ENCODE measurements at places on chromosomes 12 and 14. TPM values are rescaled to one million over a fixed set of nuclear protein-coding genes. Genes with fewer than 3 reads are reported as not detected.

- no peaks in the 10 kb centered on the region for H3K27me3 ChIP-seq
- H3K36me3 ChIP-seq = peaks cover 17% of the 10 kb centered on the region
- H3K4me3 ChIP-seq = no peak overlapping the region
- no peak for DNase-seq
- no peak overlapping the region for H3K27ac ChIP-seq
Measured at GRCh38 chr12:131947482-131948027, 2.2 kb upstream of the EP400 start.

- no peaks in the 10 kb centered on the region for H3K4me1 ChIP-seq
- no peaks in the 10 kb centered on the region for H3K36me3 ChIP-seq
- no peak for DNase-seq
- no peak overlapping the region for H3K27ac ChIP-seq
- no peaks in the 10 kb centered on the region for H3K27me3 ChIP-seq
Measured at GRCh38 chr14:105499256-105500035, 8.4 kb downstream of the TEDC1 start.

- no peaks in the 10 kb centered on the region for H3K27me3 ChIP-seq
- DNase-seq = peak; percentile 41
- H3K4me3 ChIP-seq = no peak overlapping the region
- H3K27ac ChIP-seq = peak overlapping the region; percentile 54
- no peaks in the 10 kb centered on the region for H3K4me1 ChIP-seq
Measured at GRCh38 chr14:77882636-77883035, 82.7 kb downstream of the ADCK1 start.

GRCh38 chr12:52867642-52868041, 18.8 kb upstream of the KRT78 start:
- peak; percentile 54 for DNase-seq
- no peaks in the 10 kb centered on the region for H3K36me3 ChIP-seq
- H3K4me1 ChIP-seq = peaks cover 3% of the 10 kb centered on the region
- H3K4me3 ChIP-seq = no peak overlapping the region
- no peak overlapping the region for H3K27ac ChIP-seq

DNA sequence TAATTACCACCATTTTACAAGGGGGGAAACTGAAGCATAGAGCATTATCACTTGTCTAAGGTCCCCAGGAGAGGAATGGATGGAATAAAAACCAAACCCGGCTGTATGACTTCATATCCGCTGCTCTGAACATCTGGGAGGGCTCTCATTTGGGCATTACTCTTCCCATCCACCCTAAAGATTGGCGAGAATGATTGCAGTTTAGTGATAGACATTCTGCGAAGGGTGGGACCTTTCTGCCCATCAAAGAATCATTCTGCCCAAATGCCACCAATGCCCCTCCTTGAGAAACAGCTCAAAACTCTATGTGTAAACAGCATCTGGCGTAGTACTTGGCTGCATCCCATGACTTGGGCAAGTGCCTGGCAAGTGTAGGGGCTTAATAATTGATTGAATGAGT, 11.6 kb downstream of the CHST11 start:
- H3K27ac ChIP-seq = no peak overlapping the region
- H3K4me1 ChIP-seq = peaks cover 17% of the 10 kb centered on the region
- no peak for DNase-seq
- H3K27me3 ChIP-seq = no peaks in the 10 kb centered on the region
- no peaks in the 10 kb centered on the region for H3K36me3 ChIP-seq
- H3K4me3 ChIP-seq = no peak overlapping the region

DNA sequence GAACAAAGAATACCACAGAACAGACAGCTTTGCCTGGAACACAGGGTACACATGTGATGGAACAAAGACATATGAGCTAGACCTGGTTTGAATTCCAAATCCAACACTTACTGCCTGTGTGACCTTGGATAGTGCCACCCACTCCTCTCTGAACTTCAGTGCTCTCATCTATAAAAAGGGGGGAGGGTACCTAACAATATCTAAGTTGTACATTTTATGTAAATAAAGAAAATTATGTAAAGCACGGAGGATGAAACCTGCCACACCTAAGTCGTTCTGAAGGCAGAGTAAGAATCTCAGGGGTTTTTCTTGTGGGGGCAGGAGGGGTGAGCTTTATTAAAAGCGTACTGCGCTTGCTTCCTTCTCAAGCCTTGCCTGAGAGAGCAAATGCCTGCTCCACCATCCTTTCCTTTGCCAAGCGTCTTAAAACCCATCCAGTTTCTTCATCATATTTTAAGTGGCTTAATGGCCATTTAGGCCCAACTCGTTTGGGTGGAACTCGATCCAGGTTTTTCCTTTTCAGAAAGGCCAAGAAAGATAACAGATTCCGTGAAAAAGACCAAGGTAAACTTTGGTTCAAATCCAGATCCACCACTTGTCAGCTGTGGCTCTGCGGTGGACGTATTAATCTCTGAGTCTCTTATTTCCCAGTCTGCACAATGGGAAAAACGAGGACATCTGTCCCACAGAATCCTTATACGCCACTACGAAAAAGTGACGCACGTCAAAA, 946 bp downstream of the DDX24 start:
- H3K4me1 ChIP-seq = peaks cover 40% of the 10 kb centered on the region
- DNase-seq = no peak
- no peaks in the 10 kb centered on the region for H3K27me3 ChIP-seq
- peak overlapping the region; percentile 96 for H3K4me3 ChIP-seq
- H3K36me3 ChIP-seq = no peaks in the 10 kb centered on the region

DNA sequence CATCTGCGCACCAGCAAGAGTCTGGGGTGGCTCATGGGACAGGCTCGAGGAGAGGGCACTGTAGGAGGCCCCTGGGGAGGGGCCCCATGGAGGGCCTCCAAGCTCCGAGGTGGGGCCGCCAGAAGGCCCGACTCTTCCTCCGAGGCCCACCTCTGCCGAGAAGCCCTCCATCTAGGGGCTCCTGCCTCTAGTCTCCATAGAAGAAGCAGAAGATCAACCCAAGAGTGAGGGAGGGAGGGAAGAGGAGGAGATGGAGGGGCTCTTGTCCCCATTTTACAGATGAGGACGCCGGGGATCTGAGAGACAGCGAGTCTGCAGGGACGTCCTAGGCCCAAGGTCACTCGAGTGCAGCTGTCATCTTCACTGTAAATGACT, 41.2 kb downstream of the DIO3 start:
- DNase-seq = no peak
- no peak overlapping the region for H3K27ac ChIP-seq
- H3K27me3 ChIP-seq = peaks cover 13% of the 10 kb centered on the region
- H3K4me1 ChIP-seq = no peaks in the 10 kb centered on the region
- no peak overlapping the region for H3K4me3 ChIP-seq

DNA sequence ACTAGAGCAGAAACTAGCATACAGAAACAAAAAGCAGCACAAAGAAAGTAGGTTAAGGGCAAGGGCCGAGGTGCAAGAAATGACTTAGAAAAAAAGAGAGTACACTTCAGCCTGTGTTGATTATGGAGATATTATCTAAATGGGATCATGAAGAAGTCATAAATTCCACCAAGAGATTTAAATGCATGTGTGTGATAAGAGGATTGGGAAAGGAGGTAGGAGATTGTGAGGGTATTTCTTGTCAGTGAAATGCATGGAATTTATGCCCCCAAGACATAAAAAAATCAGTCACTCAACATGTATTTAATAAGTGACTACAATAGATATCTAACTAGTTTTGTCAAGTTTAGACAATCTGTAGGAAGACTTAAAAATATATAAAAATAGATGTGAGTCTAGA, 976.2 kb upstream of the LRFN5 start:
- no peaks in the 10 kb centered on the region for H3K4me1 ChIP-seq
- H3K36me3 ChIP-seq = no peaks in the 10 kb centered on the region
- H3K4me3 ChIP-seq = no peak overlapping the region
- no peaks in the 10 kb centered on the region for H3K27me3 ChIP-seq

Gene TPPP2
- total RNA-seq = 0.54 TPM

- no peak overlapping the region for H3K27ac ChIP-seq
- DNase-seq = no peak
- H3K4me3 ChIP-seq = no peak overlapping the region
- H3K27me3 ChIP-seq = no peaks in the 10 kb centered on the region
- H3K4me1 ChIP-seq = no peaks in the 10 kb centered on the region
Measured at GRCh38 chr12:43711348-43711747, 47.2 kb downstream of the PUS7L start.

GRCh38 chr12:49744363-49744885, 3.1 kb downstream of the TMBIM6 start:
- DNase-seq = no peak
- peaks cover 79% of the 10 kb centered on the region for H3K4me1 ChIP-seq
- no peaks in the 10 kb centered on the region for H3K27me3 ChIP-seq
- no peak overlapping the region for H3K27ac ChIP-seq
- no peak overlapping the region for H3K4me3 ChIP-seq
- H3K36me3 ChIP-seq = no peaks in the 10 kb centered on the region

Gene TMTC1
- 101 TPM for total RNA-seq

Gene PLEKHD1
- 0.08 TPM for total RNA-seq

DNA sequence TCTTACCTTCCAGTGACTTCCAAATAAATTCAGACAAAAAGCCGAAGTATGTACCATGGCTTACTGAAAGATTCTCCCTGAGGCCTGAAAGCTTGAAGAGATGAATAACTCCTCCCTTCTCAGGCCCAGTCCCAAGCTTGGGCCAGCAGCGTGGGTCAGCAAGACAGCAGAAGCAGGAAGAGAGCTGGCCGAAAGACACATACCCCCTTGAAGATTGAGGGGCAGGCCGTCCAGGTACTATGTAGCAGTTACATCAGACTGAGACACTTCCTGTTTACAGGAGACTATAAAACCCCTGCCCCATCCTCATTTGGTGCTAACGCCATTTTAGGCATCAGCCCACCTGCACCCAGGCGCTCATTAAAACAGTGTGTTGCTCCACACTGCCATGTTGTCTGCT, 15.0 kb downstream of the NDUFA12 start:
- H3K4me1 ChIP-seq = no peaks in the 10 kb centered on the region
- H3K27ac ChIP-seq = no peak overlapping the region
- peaks cover 27% of the 10 kb centered on the region for H3K36me3 ChIP-seq
- no peaks in the 10 kb centered on the region for H3K27me3 ChIP-seq

Gene FAM90A1
- total RNA-seq = not detected

DNA sequence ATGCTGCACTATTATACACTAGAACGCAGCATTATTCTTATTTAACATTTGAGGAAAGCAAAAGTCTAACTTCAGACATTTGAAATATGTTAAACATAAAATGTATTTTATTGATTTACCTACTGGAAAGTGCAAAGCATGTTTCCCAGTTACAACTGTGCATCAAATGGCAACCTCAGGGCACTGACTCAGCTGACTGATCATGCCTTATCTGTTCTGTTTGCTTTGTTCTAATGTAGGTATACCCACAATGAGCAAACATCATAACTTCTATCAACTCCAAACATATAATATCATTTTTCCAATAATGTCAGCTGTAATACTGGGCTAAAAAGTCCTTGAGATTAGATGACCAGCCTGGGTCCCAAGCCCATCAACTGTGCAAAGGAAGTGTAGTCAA, 431.0 kb downstream of the FOXG1 start:
- no peak overlapping the region for H3K4me3 ChIP-seq
- no peak overlapping the region for H3K27ac ChIP-seq
- H3K27me3 ChIP-seq = no peaks in the 10 kb centered on the region

DNA sequence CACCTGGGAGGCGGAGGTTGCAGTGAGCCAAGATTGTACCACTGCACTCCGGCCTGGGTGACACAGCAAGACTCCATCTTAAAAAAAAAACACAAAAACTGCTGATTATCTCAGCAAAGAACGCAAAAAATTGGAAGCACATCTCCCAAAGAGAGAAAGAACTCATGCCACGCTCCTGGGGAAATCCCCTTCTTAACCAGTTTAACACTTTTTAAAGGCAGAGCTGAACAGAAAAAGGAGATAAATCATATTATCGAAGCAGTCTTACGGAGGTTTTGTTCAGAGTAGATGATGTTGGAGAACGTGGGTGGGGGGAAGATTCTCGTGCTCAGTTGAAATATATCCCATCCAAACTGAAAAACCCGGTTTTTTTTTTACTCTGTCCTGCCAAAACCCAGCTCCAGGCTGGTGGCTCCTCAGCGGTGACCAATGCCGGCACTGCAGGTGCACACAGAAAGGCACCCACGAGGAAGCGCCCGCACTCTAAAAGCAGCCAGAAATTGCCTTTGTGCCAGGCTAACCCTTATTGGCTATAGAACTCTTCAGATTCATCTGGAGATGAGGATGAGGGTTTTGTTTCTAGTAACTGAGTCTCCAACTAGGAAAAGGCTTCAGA, 100.2 kb upstream of the PARP11 start:
- no peaks in the 10 kb centered on the region for H3K4me1 ChIP-seq
- H3K27ac ChIP-seq = no peak overlapping the region
- no peak overlapping the region for H3K4me3 ChIP-seq
- H3K27me3 ChIP-seq = no peaks in the 10 kb centered on the region

DNA sequence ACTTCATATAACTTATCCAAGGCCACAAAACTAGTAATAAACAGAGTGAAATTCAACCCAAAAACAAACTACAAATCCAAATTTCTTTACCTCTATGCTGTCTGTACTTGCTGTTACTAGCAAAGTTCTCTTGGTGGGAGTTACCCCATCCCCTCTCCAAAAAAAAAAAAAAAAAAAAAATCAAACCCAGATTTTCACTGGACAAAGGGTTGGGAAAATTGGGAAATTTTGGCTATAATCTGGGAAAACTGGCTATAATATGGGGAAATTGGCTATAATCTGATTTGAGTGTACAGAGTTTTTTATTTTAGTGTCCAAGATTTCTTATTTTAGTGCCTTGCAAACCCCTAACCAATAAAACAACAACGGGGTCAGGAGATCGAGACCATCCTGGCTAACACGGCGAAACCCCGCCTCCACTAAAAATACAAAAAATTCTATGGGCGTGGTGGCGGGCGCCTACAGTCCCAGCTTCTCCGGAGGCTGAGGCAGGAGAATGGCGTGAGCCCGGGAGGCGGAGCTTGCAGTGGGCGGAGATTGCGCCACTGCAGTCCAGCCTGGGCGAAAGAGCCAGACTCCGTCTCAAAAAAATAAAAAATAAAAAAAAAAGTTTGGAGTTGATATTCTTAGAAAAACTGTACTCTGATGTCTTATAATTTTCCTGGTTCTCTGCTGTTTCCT, 148.4 kb downstream of the CHST11 start:
- no peak overlapping the region for H3K4me3 ChIP-seq
- H3K4me1 ChIP-seq = peaks cover 19% of the 10 kb centered on the region
- DNase-seq = no peak
- H3K36me3 ChIP-seq = no peaks in the 10 kb centered on the region

- H3K36me3 ChIP-seq = no peaks in the 10 kb centered on the region
- no peaks in the 10 kb centered on the region for H3K27me3 ChIP-seq
- no peak overlapping the region for H3K27ac ChIP-seq
- no peak overlapping the region for H3K4me3 ChIP-seq
- no peak for DNase-seq
Measured at GRCh38 chr12:67520606-67521005, 127.9 kb upstream of the DYRK2 start.

DNA sequence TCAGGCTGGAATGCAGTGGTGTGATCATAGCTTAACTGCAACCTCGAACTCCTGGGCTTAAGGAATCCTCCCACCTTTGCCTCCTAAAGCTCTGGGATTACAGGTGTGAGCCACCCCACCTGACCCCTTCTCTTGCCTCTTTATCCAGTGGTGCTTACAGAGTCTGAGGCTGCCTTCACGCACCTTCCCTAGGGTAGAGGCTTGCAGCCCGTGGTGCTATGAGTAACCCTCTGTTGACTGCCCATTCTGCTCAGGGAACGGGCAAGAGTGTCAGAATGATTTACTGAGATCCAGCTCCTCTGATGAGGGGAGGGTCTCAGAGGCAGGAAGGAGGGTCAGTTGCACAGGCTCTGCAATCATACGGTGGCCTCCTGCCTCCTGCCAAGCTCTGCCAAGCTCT, 125.1 kb upstream of the TBX3 start:
- H3K4me3 ChIP-seq = no peak overlapping the region
- H3K27ac ChIP-seq = no peak overlapping the region

Measured in heart left ventricle (tissue), 16 donors.